ENCODE measurements at places on chromosomes 11 and 22. TPM values are rescaled to one million over a fixed set of nuclear protein-coding genes. Genes with fewer than 3 reads are reported as not detected.

The SLC7A4 gene
- 0.26 TPM for total RNA-seq

The OR4C15 gene
- not detected for total RNA-seq

The FAM180B gene
- total RNA-seq = not detected

The TEF gene
- total RNA-seq = 14.9 TPM

The PLAAT5 gene
- 0.50 TPM for total RNA-seq

The OR2D3 gene
- total RNA-seq = not detected

The ANO5 gene
- total RNA-seq = 0.77 TPM

The MRGPRF gene
- total RNA-seq = 84.2 TPM

The SNX15 gene
- total RNA-seq = 11.3 TPM

The TYR gene
- total RNA-seq = not detected

The GNG3 gene
- not detected for total RNA-seq

The LRRC75B gene
- 5.6 TPM for total RNA-seq

The IGF2 gene
- 0.17 TPM for total RNA-seq

The MS4A12 gene
- total RNA-seq = not detected

The INPPL1 gene
- 62.9 TPM for total RNA-seq

The SCGB1A1 gene
- not detected for total RNA-seq

The RAB3IL1 gene
- 13.4 TPM for total RNA-seq

The TTC17 gene
- 129 TPM for total RNA-seq

The PTGDR2 gene
- 0.26 TPM for total RNA-seq

The PRODH gene
- not detected for total RNA-seq

The MB gene
- total RNA-seq = not detected

The TRIM49 gene
- not detected for total RNA-seq

The PGM2L1 gene
- 4.1 TPM for total RNA-seq

The CABP4 gene
- total RNA-seq = not detected

All from fibroblast of lung (primary cell).